T follicular helper cell (primary cell): ENCODE measurements at places on chromosomes 7 and 10.

GRCh38 chr10:44724415-44725174, 186.5 kb upstream of the TMEM72 start:
- DNase-seq = no peak

DNA sequence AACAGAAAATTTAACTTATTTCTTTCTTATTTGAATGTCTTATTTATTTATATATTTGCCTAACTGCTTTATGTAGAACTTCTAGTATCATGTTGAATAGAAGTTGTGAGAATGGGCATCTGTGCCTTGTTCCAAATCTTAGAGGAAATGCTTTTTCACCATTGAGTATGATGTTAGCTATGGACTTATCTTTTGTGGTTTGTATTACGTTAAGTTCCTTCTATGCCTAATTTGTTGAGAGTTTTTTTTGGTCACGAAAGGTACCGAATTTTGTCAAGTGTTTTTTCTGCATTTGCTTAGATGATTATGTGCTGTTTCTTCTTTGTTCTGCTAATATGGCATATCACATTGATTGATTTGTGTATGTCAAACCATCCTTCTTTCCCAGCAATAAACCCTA, 161.0 kb upstream of the TRIM24 start:
- DNase-seq = no peak

- DNase-seq = no peak
Measured at GRCh38 chr7:133587903-133588302, 335.0 kb downstream of the EXOC4 start.

GRCh38 chr7:140967438-140967837, 42.7 kb upstream of the BRAF start:
- DNase-seq = no peak

DNA sequence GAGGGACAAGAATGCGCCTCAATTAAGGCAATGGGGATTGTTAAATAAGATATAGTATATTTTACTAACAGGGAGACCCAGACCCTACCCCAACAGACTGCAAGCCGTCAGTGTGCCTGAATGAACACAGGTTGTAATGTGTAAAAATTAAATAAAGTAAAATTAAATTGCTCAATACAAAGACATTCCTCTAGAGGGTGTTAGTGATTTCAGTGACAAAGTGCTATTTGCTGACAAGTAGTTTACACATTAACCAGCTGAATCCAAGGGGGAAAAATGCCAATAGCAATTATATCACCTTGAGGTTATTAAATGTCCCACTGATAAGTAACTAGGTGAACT, 110.5 kb downstream of the EBF3 start:
- no peak for DNase-seq

DNA sequence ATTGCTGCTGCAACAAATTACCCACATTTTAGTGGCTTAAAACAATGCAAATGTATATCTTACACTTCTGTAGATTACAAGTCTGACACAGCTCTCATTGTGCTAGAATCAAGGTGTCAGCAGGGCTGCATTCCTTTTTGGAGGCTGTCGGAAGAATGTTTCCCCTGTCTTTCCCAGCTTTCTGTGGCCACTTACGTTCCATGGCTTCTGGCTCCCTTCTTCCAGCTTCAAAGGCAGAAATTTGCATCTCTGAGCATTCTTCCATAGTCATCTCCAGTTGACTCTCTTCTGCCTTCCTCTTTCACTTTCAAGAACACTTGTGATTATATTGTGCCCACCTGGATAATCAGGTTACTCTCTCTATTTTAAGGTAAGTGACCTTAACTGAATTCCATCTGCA, 125.3 kb downstream of the GPR158 start:
- no peak for DNase-seq
